Uterine smooth muscle cell (primary cell): ENCODE measurements at places on chromosomes 4 and X. TPM values are rescaled to one million over a fixed set of nuclear protein-coding genes. Genes with fewer than 3 reads are reported as not detected.

Gene MAGEB1
- total RNA-seq: not detected in 2 replicates

Gene ARL13A
- total RNA-seq: not detected in 2 replicates

Gene DHX15
- 151 and 226 TPM in 2 replicates for total RNA-seq

Gene PPEF2
- total RNA-seq: under 0.01 TPM in 1 of 2 replicates, not detected in the other

Gene RTL3
- not detected in 2 replicates for total RNA-seq

Gene MND1
- total RNA-seq: 8.4 and 19.5 TPM in 2 replicates
